ENCODE measurements at places on chromosomes 7 and 10.

DNA sequence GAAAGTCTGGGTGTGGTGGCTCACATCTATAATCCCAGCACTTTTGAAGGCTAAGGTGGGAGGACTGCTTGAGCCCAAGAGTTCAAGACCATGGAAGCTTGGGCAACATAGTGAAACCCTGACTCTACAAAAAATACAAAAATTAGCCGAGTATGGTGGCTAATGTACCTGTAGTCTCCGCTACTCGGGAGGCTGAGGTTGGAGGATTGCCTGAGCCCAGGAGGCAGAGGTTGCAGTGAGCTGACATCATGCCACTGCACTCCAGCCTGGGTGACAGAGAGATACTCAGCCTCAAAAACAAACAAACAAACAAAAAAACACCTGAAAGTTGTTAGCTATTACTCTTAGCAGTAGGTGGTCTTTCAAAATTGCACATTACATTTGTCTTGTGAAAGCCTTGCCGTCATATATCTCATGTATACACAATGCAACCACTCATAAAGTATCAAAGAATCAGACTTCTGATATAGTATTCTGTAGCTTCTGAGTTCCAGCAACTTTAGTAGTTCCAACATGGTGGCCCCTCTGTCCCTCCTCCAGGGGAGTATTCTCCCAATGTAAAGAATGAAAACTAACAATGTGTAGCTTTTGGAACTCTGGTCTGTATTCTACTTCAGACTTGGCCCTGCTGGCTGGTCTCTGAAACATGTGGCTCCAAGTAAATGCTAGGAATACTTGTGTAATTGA lies 101.5 kb downstream of the ZNF92 start:
- no peak for DNase-seq

DNA sequence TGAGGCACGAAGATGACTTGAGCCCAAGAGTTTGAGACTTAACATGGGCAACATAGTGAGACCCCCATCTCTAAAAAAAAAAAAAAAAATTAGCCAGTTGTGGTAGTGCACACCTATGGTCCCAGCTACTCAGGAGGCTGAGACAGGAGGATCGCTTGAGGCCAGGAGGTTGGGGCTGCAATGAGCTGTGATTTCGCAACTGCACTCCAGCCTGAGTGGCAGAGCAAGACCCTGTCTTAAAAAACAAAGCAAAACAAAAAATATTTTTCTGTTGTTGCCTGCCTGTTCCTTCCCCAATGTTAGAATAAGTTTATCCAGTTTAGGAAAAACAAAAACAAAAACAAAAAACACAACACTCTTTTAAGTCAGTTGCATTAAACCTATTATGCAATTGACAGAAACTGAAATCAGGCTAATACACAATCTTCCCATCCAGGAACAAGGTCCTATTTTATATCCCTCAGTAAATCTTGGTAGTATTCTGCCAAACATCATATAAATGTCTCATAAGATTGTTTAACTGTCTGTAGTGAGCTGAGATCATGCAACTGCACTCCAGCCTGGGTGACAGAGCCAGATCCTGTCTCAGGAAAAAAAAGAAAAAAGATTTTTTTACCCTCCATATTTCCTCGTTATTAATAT lies 4.9 kb downstream of the PILRA start:
- DNase-seq: no peak

DNA sequence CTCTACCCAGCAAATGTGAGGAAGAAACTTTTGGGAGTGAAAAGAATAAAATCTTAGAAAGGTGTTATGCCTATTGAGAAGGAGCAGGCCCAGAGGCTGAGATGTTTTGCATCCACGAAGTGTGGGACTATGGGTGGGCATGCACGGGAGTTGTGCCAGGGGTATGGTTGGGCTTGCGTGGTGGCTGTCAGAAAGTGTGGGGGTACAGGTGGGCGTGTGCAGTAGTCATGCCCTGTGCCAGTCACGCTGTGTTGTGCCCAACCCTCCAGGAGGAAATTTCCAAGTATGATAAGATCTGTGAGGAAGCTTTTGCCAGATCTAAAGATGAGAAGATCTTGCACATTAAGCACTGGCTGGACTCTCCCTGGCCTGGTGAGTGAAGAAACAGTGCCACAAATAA lies 52.9 kb upstream of the ZMIZ2 start:
- no peak for DNase-seq

DNA sequence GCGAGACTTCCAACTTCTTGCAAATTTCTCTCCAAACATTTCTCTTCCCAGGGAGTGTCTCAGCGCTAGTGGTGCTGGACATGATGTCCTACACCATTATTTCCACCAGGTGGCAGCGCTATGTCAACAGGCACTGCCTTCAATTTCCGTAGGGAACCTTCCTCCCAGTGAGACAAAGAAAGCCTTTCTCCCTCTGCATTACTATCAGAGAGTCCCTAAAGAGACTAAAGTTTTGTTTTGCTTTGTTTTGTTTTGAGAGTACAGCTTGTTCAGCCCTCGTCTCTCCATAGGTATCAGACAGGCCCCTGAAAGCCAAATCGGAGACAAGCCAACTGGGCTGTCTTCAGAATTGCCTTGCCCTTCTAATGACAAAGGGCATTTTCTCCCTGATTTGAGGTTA lies 44.2 kb upstream of the GGCT start:
- DNase-seq: peak; percentile 21

- no peak for DNase-seq
Measured at GRCh38 chr10:45274364-45274763, 41.0 kb downstream of the OR13A1 start.

- no peak for DNase-seq
Measured at GRCh38 chr10:120162471-120162870, 269.9 kb downstream of the SEC23IP start.
